T-helper 17 cell (primary cell): ENCODE measurements at places on chromosomes 5 and 9. TPM values are rescaled to one million over a fixed set of nuclear protein-coding genes. Genes with fewer than 3 reads are reported as not detected.

Gene DBH
- total RNA-seq, result not detected

Gene C9orf72
- 25.4 TPM for total RNA-seq

Gene SARDH
- total RNA-seq, result 2.2 TPM

Gene OGN
- total RNA-seq, result not detected

Gene TMEM232
- total RNA-seq, result 0.94 TPM

Gene DOCK8
- 160 TPM for total RNA-seq

Gene KIF4B
- not detected for total RNA-seq

Gene MED22
- 23.4 TPM for total RNA-seq

Gene PCDH12
- 0.05 TPM for total RNA-seq

Gene SOHLH1
- not detected for total RNA-seq

Gene TMEM174
- not detected for total RNA-seq

Gene TSSK1B
- not detected for total RNA-seq

Gene MLANA
- total RNA-seq, result not detected

Gene IGIP
- total RNA-seq, result 3.7 TPM

Gene LECT2
- total RNA-seq, result not detected

Gene EGR1
- 30.6 TPM for total RNA-seq

Gene SPATA31A1
- not detected for total RNA-seq

Gene OR4F3
- total RNA-seq, result not detected
